ENCODE measurements at places on chromosomes 6 and 20.

DNA sequence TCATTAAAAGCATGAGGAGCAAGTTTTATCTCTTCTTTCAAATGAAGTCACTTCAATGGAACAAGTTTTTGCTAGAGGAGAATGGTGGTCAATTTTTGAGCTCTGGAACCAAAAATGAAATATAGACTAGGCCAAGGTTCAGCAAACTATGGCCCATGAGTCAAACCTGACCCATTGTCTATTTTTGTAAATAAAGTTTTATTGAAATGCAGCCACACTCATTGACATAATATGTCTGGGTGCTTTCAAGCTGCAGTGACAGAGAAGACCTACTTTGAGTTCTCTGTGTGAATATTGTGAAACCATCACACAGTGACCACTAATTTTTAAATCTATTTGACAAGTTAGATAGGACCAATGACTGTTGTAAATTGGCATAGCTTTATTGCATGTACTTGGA lies 13.4 kb downstream of the RAE1 start:
- DNase-seq, result no peak

GRCh38 chr20:6993511-6993910 lies 226.0 kb downstream of the BMP2 start:
- DNase-seq, result no peak

DNA sequence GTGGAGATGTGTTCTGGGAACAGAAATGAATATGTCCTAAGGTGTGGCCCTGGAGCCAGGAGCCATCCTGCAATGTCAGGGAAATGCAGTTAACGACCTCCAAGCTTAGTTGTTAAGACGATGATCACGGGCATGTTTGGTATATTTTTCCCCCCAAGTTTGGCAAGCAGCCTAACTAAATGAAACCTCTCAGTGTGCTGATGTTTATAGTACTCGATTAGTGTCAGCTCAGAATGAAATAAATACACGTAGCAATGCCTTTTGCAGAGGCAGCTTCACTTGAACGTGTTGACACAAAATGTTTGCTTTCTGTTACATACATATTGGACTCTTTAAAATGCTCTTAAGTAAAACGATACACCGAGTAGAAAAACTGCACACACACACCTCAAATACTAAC lies 76.2 kb upstream of the OLIG3 start:
- DNase-seq, result no peak

DNA sequence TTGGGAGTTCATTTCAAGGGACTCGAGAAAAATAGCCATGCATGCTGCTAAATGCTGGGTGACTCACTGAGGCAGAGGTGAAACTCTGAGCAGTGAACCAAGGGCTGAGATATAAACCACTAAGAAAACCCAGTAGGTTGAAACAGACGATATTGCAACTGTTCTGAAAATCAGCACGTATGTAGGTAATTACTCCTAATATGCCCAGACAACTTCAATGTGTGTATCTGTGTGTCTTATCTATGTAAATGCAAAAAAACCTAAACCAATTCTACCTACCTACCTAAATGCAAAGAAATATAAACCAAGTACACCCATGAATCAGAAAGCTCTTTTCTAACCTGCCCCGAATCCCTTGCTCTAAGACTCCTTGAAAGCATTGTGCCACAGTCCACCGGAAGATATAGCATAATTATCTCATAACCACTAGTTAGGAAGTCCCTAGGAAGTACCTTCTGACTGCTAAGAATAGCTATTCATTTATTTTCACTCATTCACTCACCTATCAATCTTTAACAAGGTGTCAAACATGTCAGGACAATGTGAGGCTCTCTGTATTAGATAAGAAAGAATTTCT lies 458.7 kb upstream of the RUNX2 start:
- DNase-seq, result no peak

GRCh38 chr6:9373308-9373707 lies 938.0 kb upstream of the SLC35B3 start:
- DNase-seq, result no peak

DNA sequence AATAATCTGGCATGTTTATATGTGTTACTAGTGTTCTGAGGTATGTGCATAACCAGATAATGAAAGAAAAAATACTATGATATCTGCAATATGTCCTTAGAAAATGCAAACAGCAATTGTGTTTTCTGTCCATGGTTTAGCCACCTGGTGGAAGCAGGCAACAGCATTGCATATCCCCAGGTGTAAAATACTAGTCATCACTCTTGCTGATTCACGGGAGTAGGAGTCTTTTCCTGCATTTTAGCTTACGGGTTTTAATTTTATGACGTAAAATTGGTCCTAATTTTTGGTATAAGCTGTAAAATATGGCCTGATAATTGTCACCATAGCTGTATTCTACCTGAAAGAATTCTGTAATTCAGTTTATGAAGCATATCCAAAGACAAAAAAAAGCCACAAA lies 2.5 kb downstream of the RNF182 start:
- no peak for DNase-seq

DNA sequence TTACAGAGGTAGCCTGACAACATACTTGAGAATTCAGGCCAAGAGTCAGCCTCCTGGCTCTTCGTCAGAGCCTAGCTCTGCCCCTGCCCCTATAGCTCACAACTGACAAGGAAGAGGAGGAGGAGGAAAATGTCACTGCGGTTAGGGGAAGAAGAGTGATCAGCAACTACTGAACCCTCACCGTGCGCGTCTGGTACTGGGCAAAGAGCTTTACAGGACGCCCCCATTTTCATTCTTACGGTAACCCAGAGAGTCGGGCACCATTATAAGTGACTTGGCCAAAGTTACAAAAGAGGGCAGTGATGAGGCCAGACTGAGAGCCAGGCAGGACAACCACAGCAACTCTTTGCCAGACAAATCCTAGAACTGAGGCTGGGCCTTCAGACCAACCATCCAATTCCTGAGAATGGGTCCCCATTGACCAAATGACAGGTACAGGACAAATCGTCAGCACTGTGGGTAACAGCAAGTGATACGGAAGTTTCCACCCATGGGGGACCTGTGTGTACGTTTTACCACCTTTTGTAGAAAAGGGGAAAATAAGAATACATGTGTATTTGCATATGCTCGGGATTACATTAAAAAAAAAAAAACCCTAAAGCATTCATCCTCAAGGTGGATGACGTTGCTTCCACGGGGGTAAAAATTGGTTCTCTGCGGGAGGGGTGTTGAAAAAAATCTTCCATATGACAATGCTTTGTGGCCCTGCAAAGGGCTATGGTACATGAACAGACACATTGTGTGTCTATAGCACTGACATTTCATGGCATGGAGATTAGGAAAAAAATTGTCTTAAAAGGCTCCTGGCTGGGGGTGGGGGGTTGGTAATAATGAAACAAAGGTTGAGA lies 118.0 kb downstream of the NFATC2 start:
- no peak for DNase-seq

DNA sequence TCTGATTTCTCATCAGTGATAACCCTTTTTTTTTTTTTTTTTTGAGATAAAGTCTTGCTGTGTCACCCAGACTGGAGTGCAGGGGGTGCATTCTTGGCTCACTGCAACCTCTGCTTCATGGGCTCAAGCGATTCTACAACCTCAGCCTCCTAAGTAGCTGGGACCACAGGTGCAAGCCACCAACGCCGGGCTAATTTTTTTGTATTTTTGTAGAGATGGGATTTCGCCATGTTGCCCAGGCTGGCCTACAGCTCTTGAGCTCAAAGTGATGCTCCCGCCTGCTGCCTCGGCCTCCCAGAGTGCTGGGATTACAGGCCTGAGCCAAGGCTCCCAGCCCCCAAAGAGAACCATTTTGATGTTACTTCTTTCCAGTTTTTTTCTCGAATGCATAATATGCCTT lies 2.2 kb downstream of the FABP7 start:
- no peak for DNase-seq

DNA sequence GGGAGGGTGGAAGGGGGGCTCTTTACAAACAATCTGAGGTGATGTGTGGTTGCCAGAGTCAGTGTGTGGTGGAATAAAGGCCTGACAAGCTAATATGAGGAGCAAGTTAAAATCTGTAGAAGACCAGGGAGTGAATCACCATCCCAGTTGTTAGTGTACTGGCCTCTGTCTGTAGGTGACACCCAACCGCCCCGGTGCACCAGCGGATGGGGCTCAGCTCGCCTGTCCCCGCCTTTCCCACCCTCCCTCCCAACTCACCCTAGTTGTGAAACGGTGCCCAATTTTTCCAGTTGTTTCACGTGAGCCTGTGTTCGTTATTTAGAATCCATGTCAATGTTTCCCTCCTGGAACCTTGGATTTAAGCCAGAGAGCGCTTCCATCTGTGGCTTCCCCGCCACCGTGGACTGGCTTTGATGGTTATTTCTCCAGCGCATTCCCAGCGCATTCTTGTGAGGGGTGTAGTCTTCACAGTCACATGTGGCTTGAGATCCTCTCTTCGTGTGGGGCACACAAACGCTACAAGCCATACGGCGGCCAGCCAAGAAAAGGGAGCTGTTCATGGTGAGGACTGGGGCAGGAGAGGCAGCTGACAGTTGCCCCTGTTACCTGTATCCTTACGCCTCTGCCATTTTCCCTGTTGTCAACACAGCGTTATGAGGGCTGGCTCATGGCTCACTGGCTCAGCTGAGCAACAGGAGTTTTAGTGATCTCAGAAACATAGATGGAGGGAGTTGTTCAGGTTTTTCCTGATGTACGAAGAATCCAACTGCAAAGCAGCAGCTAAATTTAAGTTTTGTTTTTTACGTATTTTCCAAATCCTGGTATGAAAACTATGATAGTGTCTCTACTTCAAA lies 137.6 kb downstream of the ZDHHC14 start:
- DNase-seq, result no peak

DNA sequence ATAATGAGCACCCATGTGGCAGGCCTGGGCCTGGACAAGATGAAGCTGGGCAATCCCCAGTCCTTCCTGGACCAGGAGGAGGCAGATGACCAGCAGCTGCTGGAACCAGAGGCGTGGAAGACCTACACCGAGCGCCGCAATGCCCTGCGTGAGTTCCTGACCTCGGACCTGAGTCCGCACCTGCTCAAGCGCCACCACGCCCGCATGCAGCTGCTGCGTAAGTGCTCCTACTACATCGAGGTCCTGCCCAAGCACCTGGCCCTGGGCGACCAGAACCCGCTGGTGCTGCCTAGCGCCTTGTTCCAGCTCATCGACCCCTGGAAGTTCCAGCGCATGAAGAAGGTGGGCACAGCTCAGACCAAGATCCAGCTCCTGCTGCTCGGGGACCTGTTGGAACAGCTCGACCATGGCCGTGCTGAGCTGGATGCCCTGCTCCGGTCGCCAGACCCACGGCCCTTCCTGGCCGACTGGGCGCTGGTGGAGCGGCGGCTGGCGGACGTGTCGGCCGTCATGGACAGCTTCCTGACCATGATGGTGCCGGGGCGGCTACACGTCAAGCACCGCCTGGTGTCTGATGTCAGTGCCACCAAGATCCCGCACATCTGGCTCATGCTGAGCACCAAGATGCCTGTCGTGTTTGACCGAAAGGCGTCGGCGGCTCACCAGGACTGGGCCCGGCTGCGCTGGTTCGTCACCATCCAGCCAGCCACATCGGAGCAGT lies 1.9 kb downstream of the FNDC11 start:
- no peak for DNase-seq

- DNase-seq, result no peak
Observed at GRCh38 chr6:105869835-105870440, 216.2 kb upstream of the PRDM1 start.

DNA sequence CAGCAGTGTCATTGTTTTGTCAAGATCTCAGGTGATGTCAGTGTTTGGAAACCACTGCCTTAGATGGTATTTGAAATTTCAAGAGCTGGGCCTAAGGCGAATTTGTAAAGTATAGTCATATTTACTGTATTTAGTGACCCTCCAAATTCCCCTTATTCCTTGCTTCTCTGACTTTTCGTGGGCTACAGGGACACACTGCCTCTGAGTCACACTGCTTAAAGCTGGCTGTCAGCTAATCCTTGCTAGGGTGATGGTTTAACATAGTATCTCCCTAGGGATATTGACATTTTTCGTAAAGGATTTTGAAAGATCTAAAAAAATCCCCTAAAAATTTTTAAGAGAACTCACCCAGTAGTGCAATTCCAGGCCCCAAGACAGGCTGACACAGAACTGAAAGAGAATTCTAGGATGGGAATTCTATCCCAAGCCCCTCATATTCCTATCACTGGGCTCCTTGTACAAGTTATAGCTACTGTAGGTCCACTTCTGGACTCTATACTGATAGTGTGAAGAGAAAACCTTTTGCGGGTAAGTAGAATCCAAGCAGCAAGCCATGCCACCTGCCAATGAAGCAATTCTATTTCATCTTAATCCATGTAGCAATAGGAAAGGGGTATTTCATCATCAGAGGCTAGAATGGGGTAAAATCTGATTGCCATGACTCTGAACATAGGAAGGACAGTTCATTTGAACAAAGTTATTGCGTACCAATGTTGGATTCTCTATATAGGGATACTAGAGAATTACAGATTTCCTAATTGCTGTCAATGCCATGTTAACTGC lies 4.3 kb downstream of the BMP6 start:
- no peak for DNase-seq

GRCh38 chr6:79048611-79049010 lies 29.4 kb downstream of the PHIP start:
- no peak for DNase-seq

- no peak for DNase-seq
Observed at GRCh38 chr20:31948008-31948407, 3.8 kb downstream of the PDRG1 start.

- no peak for DNase-seq
Observed at GRCh38 chr20:19816386-19816785, 58.3 kb downstream of the RIN2 start.

DNA sequence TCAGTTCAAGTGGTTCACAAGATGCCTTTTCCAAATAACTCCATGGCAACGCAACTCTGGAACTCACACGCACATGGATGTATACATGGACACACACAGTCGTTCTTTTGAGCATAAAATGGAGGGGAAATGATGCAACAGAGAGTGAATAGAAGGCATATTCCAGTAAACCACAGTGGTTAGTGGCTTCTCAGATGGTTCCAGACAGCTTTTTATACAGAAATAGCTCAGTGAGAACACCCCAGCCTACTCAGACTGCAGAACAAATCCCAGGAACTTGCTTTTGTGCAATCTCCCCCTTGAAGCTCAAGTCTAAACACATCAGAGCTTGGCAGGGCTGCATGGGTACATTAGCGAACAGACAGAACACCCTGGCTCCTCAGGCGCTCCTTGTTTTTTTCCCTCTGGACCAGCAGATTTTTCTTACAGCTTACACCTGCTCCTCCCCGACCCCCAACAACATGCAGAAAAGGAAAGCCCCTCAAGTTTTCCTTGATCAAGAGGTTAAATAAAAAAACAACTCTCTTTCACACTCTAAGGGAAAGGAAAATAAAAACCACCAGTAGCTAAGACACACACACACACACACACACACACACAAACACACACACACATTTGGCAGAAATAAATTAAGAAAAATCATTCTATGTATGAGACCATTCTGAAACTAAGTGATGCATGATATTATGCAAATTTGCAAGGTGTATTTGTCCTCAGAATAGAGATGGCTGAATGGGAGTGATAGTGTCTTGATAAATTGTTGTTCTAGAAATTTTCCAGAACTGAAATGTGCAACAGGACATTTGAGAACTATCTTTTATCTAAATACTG lies 51.2 kb upstream of the RANBP9 start:
- peak; percentile 97 for DNase-seq
